ENCODE measurements at places on chromosomes 5 and 9.
A peak's percentile ranks its signal among the peaks of the same experiment; 100 is the strongest.

DNA sequence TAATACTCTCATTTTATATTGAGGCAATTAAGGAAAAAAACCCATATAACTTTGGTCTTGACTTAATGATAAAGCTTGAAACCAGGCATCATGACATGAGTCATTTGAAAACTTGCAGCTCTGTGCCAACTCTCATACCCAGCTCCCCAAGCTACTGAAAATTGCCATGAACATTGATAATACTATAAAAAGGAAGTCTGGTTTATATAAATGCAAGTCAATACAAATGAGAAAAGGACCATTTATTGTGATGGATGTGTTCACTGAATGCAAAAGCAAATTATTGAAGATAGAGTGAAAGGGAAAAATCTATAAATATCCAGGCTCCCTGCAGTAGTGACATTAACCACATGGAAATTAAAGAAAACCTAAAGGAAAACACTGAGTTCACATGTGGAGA lies 116.3 kb downstream of the DEPDC1B start:
- DNase-seq, result no peak

GRCh38 chr5:151703227-151703626 lies 16.5 kb upstream of the SPARC start:
- peak; percentile 4 for DNase-seq

GRCh38 chr9:137308057-137308619 lies 6.1 kb upstream of the NRARP start:
- no peak for DNase-seq

DNA sequence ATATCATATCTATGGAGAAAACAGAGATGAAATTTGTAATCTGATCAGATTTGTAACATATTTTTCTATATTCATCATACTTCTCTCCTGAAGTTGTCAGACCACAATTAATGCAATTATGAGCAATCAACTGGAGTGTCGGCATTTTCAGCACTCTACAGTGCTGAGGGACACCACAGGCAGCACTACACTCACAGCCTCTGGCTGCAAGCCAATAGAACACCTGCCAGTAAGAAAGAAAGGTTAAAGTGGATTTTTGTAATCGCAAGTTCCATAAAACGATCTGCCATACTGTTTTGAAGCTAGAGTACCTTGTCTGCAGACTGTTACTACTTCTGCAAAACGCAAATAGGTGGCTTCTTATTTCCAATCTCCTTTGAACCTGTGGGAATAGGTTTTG lies 147.6 kb downstream of the ADAMTS6 start:
- DNase-seq, result peak; percentile 53

GRCh38 chr9:110153431-110153830 lies 54.5 kb downstream of the C9orf152 start:
- no peak for DNase-seq

GRCh38 chr5:149452007-149452664 lies 73.0 kb upstream of the IL17B start:
- no peak for DNase-seq

DNA sequence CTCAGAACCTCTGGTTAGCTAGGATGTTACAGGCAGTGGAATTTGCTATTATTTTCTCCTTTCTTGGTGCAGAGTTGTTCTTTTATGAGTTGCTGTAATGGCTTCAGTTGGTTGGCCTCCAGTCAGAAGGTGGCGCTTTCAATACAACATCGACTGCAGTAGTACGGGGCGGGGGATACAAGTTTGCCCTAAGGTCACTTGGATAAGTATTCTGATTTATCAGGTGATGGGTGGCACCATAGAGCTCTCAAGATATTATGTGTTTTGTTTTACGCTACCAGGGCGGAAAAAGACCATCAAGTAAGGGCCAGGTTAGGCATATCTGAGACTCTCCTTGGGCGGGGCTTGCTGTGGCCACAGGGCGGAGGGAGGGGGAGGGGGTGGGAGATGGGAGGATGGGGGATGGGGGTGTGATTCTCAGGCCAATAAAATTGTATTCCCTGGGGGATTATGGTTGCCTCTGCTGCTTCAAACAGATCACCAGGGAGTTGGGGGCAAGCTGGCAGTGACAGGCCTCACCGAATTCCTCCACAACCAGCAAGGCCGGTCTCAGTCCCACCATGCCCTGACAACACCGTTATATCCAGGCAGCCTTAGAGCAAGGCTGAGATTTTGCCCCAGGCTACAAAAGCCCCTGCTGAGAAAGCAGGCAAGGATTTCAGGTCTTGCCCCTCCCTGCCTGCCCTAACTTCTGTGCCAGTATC lies 15.9 kb upstream of the RNF38 start:
- DNase-seq, result no peak

GRCh38 chr5:116746668-116747067 lies 172.0 kb upstream of the SEMA6A start:
- no peak for DNase-seq

DNA sequence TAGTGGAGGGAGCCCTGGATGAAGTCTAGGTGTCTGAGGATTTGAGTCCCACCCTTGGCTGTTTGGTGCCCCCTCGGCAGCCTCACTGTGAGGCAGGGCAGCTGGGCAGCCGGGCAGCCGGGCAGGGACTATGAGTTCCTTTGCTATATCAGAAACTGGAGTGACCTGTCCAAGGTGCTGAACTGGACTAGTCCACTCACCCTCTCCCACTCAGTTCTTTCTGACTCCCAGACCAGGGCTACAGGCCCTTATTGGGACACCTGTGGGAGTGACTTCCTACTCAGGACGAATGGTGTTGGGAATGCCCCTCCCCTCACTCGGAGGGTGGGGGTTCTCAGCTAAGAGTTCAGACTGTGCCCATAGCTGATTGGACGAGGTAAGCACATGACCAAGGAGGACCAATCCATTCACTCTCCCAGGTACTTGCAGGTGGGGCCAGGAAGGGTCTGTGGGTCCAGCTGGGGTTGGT lies 34.1 kb upstream of the RAPGEF1 start:
- no peak for DNase-seq

DNA sequence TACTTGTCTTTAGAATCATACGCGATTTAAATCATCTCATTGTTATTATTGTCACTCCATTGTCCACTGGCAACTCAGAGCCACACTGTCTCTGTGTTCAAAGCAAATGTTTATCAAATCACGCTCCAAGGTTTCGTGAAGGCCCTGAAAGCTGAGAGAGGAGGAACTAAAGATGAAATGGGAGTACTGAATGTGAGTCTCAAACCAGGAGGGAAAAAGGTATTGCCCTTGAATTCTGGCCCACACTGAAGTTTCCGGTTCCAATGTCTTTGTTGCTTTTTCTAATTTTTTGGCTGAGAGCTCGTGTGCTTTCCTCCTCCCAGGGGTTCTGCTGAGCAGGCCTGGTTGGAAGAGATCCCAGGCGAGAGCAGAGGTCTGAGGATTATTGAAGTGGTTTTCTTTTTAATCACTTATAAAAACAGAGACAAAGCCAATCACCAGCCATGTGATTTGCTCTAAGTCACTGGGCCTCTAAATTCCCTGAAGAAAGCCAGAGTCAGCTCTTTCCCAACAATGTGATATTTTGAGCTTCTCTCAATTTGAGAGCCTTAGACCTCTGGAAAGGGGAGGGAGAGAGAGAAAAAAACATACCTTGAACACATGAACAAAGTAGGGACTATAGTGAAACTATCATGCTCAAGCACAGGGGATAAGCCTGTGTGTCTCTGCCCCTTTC lies 420.8 kb upstream of the GRAMD2B start:
- DNase-seq, result peak; percentile 83

- no peak for DNase-seq
Measured at GRCh38 chr5:170257370-170257769, 24.6 kb downstream of the C5orf58 start.

- DNase-seq, result no peak
Measured at GRCh38 chr9:125774106-125774505, 26.9 kb downstream of the PBX3 start.

DNA sequence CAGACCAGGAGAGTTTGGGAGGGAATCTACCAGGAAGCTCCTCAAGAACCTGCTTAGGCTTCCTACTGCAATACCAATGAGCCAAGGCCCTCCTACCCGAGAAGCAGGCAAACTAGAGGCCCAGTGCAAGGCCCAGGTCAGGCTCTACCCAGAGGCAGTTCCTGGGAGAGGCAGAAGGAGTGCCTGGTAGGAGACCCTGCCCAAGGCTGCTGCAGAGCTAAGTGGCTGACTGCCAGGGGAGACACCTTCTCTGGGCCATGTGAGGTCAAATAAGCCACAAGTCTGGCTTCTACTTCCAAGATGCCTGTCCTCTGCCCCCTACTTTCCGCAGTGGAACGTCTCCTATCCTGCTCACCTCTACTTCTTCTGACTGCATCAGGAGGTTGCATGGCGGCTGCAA lies 17.8 kb downstream of the ACSL6 start:
- no peak for DNase-seq

DNA sequence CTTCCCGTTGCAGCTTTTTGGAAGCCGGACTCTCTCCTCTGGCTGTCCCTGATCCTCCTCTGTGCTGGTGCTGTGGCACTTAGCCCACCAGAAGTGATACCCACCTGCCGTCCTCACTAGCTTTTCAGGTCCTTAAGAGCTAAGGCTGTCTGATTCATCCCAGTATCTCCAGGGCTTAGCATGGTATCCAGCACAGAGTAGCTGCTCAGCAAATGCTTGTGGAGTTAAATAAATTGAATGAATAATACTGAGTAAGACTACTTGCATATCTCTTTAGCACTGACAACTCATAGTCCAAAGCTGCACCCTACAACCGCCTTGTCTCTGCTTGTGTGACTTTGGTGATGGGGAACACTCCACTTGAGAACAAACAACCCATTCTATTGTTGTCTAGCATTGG lies 7.7 kb upstream of the XPA start:
- DNase-seq, result no peak

DNA sequence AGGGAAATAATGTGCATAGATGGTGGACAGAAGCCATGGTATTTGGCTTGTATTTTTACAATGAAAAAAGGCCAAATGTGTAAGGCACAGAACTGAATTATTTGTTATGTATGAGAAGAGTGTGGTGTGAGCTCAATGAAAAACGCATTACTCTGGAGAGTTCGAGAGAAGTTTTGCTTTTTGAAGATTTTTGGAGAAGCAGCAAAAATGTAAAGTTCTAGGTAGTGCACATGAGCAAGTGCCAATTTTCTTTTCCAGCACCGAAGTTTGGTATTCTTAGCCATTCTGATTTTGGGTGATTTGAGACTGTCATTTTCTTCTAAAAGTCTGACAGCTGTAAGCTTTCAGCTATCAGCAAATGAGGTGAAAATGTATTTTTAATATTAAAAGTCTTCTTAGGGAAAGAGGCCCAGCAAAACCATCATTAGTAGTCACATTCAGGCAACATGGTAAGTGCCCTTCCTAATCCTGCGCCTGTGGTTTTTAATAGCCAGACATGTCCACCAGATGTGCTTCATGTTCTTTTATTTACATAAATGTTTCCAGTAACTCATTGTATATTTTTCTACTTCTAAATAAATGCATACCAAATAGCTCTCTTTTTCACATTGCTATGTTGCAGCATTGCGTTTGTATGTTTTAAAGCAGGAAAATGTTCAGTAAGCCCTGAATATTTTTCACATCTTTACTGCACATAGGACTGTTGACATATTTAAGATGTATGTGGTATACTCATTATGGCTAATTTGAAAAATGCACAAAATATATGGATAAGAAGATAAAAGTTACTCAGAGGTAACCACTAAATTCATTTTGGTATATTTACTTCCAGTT lies 50.4 kb downstream of the RASGRF2 start:
- DNase-seq, result no peak

GRCh38 chr5:141870871-141871270 lies 7.3 kb downstream of the PCDH1 start:
- DNase-seq, result no peak

GRCh38 chr5:168481330-168481788 lies 4.9 kb upstream of the RARS1 start:
- DNase-seq, result no peak

DNA sequence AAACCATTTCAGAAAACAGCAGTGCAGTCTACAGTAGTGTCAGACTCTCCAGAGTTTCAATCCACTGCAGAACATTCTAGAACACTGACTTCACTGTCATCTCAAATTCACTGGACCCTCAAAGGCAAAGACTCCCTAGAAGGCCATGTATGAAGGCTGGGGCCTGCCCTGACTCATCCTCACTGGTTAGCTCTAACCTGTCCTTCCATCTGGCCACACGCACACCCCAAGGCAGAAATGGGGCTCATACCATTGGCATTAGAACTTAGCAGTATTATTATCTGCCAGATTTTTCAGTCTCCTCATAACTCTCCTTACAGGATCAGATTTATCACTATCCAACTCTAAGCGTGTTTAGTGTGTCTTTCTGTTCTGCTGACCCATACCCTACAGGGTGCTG lies 20.4 kb downstream of the S1PR3 start:
- no peak for DNase-seq

DNA sequence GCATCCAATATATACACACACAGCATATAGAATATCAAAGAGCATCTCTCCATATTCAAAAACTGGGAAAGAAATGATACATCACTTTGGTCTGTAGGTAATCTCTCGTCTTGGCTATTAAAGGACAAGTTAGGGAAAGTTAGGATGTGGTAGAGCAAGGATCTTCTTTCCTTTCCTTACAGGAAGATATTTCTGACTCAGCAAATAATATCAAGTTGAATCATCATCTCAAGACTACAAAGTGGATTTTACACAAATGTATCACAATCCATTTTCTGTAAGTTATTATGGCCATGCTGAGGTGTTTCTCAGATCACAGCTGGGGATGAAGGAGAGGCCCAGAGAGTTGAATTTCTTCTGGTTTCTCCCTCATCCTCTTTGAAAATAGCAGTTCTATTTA lies 651.7 kb upstream of the CCNG1 start:
- DNase-seq, result no peak

DNA sequence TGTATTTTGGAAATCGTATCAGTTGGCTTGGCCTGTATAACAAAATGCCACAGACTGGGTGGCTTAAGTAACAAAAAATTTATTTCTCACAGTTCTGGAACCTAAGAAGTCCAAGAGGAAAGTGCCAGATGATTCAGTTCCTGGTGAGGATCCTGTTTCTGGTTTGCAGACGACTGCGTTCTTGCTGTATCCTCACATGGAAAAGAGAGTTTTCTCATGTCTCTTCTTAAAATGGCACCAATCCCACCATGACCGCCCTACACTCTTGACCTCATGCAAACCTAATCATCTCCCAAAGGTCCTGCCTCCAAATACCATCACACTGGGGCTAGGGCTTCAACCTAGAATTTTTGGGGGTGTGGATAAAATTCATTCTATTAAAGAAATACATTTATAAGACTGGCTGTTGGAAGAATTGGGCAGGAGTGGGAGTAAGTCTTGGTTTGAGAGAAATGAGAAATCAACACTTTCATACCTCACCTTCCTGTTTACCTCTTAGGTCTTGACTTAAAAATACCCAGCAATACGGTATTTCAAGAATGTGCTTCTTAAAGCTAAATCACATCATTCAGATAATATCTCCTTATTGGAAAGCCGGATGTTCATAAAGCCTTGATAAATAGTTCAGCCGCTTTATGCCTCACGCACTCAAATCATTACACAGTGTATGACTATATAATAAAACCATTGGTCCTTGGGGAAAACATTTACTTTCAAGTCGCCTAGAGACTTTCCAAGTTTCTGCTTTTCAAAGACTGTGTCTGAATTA lies 28.7 kb downstream of the PTTG1 start:
- no peak for DNase-seq

GRCh38 chr5:99911971-99912370 lies 623.2 kb upstream of the FAM174A start:
- no peak for DNase-seq

GRCh38 chr5:4093236-4093635 lies 497.6 kb downstream of the IRX1 start:
- no peak for DNase-seq

Data from NCI-H1092 treated with DMSO at 0.1 percent for 48 hours (cell line).